ENCODE measurements at places on chromosomes 12 and 14.

DNA sequence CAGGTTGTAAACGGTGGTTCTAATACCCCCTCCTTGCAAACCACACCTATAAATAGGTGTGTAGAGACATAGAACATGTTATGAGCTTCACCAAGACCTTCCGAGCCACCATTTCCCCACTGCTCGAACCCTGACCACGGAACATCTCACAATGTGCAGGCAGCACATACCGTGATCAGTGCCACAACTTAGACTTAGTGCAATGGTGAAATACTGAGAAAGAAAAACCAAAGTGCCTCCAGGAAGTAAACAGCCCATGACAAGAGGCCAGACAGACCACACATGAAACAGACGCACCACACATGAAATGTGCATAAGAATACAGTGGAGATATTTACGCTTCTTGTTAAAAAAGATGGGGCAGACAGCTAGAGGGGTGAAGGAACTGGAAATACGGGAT is 166.9 kb upstream of the CCND2 start:
- no peak for DNase-seq

GRCh38 chr12:120292411-120292660 is 633 bp upstream of the RNU4-2 start:
- DNase-seq = no peak

DNA sequence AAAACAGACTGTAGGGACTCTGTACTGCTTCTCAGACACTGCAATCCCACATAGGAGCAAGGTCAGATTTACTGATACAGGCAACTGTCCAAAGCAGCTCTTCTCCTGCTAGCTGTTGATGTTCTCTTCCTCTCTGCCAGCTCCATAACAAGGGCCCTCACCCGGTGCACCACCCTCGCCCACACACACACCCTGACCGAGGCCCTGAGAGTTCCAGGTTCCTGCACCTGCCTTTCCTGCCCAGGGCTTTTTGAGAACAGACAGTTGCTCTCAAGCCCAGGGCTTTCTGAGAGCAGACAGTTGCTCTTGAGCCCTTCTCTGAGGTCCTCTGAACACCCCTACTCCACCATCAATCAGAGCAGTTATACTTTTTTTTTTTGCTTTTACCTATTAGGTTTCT is 233.8 kb upstream of the GARIN6 start:
- no peak for DNase-seq

DNA sequence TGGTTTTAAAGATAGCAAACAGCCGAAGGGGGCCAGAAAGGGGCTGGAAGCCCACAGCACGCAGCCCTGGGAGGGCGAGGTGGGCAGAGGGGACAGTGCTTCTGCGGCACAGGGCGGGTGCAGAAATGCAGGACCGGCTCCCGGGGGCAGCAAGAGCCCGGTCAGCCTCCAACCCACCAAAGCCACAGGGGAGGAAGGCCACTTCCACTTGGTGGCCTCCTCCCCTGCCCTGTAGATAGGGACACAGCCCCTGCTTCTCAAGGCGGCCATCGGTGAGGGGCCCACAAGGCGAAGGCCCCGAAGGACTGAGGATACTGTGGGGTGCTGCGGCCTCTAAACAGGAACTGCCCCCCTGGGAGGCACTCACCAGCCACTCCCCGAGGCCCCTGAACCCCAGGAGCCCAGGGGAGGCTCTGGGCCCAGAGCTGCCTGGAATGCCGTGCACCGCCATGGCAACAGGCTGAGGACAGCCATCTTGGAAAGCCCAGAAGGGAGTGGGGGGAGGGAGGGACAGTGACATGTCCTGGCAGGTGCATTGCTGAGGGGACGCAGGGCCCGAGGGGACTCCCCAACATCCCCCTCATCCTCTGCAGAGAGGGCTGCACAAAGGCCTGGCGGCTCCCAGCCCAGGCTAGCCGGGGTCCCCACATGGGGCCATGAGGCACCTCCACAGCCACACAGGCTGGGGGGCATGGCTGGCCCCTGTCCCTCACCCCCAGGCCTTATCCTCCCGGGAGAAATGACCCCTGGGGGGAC is 114.7 kb downstream of the NCOR2 start:
- DNase-seq = no peak

DNA sequence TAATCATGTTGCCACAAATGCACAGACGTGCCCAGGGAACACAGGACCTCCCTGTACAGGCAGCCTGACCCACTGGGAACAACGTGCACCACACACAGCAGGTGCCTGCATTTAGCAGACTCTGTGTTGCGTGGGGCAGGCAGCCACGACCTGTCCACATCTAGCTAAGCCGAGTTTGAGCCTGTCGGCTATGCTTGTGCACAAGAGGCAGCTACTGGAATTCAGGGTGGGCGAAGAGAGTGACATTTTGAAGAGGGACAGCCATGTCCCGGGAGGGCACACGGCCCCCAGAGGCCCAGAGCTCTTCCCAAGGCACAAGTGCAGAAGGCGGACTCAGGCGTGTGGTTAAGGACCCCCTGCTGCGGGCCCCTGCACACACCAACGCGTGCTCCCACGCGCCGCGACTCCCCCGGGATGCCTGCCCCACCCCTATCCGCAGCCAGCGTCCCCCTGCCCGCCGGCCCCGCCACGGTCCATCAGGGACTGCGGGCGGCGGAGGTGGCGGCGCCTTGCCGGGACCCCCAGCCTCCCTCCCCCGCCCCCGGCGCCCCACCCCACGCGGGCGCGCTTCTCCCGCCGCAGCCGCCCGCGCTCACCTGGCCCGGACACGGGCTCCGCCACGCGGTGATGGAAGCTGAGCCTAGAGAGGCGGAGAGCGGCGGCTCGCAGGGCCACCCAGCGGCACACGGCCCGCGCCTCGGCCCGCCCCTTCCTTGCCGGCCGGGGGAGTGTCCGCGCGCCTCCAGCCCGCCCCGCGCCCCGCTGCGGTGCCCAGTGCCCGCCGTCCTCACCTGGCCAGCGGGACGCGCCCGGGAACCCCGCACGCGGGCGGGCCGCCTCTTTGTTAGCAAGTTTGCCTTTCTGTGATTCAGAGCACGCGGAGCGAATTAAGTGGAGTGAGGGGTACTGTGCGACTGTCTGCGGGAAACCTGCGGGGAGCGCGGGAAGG is 125.3 kb upstream of the PRMT8 start:
- DNase-seq = no peak

- no peak for DNase-seq
Measured at GRCh38 chr14:96055065-96055752, 16.0 kb downstream of the C14orf132 start.

DNA sequence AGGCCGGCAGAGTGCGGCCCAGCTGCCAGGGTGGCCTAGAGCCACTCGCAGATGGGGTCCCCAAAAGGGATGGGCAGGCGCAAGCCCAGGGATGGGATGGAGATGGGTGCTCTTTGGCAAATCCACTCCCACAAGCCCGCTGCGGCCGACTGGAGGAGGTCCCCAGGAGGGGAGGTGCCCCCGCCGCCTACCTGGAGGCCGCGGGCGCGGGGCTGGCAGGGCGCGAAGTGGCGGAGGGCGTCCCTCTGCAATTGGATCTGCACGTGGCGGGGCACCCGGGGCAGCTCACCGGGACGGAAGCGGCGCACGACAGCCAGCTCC is 730 bp downstream of the PPP1R3E start:
- no peak for DNase-seq

Measured in amniotic epithelial cell (primary cell).